ENCODE measurements at places on chromosomes 3 and 15.

- H3K4me1 ChIP-seq, result peaks cover 9% of the 10 kb centered on the region
- no peaks in the 10 kb centered on the region for H3K36me3 ChIP-seq
- H3K27me3 ChIP-seq, result no peaks in the 10 kb centered on the region
- H3K27ac ChIP-seq, result no peak overlapping the region
Measured at GRCh38 chr3:53941950-53942349, 50.3 kb upstream of the SELENOK start.

DNA sequence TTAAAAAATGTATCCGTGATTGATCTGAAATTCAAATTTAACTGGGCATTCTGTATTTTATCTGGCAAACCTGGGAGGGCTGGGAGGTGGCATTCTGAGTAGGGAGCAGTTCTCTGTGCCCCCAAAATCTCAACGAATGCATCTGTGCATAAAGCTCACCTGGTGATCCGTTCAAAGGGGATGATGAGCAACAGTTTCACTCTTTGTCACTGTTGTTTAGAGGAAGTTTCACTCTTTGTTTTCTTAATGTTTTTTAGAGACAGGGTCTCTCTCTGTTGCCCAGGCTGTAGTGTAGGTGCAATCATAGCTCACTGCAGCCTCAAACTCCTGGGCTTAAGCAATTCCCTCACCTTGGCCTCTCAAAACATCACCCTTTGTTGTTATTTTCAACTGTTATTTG lies 186.7 kb downstream of the SSR3 start:
- no peaks in the 10 kb centered on the region for H3K4me1 ChIP-seq
- no peaks in the 10 kb centered on the region for H3K36me3 ChIP-seq
- H3K4me3 ChIP-seq, result no peak overlapping the region
- DNase-seq, result no peak

DNA sequence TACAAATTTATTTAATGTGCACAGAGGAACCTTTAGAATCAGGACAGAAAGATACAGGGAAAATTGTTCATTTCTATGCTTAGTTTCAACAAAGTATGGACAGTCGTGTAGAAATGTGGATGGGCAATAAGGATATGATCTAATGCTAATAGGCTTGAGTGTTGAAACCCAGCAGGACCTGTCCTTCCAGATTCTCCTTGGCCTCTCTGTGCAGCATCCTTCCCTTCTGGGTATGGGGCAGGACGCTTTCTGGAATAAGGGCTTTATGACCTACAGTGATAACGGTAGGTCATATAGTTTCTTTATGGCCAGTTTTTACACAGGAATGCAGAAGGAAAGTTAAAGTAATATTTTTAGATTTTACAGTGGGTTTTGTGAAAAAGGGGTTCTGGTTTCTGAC lies 698.1 kb downstream of the SI start:
- DNase-seq, result no peak
- no peak overlapping the region for H3K27ac ChIP-seq
- H3K4me1 ChIP-seq, result peaks cover 4% of the 10 kb centered on the region
- no peak overlapping the region for H3K4me3 ChIP-seq

GRCh38 chr15:49024840-49025239 lies 21.4 kb downstream of the SECISBP2L start:
- no peaks in the 10 kb centered on the region for H3K36me3 ChIP-seq

DNA sequence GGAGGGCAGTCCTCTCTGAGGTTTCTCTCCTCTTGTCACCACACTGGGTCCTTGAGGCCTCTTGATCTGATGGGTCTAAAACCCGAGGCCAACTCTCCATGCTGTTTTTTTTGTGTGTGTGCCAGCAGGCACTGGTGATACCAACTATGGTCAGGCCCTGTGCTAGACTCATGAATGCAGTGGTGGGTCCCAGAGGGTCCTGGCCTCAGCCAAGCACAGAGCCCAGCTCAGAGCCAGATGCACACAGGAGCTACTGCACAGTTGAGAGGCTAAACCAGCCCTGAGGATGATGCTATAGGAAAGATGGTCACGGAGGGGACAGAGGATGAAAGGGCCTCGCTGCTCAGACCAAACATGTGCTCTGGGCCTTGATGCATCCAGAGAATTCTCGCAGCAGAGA lies 33.5 kb downstream of the RAB6B start:
- H3K27ac ChIP-seq, result no peak overlapping the region
- H3K27me3 ChIP-seq, result no peaks in the 10 kb centered on the region
- H3K36me3 ChIP-seq, result no peaks in the 10 kb centered on the region

- no peaks in the 10 kb centered on the region for H3K4me1 ChIP-seq
- H3K27ac ChIP-seq, result no peak within 1 kb of the TSS
- DNase-seq, result no peak
- no peaks in the 10 kb centered on the region for H3K36me3 ChIP-seq
- H3K4me3 ChIP-seq, result no peak within 1 kb of the TSS
Measured at GRCh38 chr3:196311-197148, at the start of gene CHL1. Gene CHL1 (plus strand): TSS chr3:196763. CDS start chr3:319777, 123,014 bp downstream.

- no peaks in the 10 kb centered on the region for H3K36me3 ChIP-seq
- no peaks in the 10 kb centered on the region for H3K27me3 ChIP-seq
- peaks cover 30% of the 10 kb centered on the region for H3K4me1 ChIP-seq
- peak; percentile 87 for DNase-seq
Measured at GRCh38 chr3:17070161-17070959, 185.6 kb downstream of the PLCL2 start.

GRCh38 chr3:39362812-39363211 lies 20.4 kb upstream of the SLC25A38 start:
- no peaks in the 10 kb centered on the region for H3K36me3 ChIP-seq
- no peak overlapping the region for H3K27ac ChIP-seq
- no peak overlapping the region for H3K4me3 ChIP-seq
- H3K4me1 ChIP-seq, result no peaks in the 10 kb centered on the region
- no peak for DNase-seq

DNA sequence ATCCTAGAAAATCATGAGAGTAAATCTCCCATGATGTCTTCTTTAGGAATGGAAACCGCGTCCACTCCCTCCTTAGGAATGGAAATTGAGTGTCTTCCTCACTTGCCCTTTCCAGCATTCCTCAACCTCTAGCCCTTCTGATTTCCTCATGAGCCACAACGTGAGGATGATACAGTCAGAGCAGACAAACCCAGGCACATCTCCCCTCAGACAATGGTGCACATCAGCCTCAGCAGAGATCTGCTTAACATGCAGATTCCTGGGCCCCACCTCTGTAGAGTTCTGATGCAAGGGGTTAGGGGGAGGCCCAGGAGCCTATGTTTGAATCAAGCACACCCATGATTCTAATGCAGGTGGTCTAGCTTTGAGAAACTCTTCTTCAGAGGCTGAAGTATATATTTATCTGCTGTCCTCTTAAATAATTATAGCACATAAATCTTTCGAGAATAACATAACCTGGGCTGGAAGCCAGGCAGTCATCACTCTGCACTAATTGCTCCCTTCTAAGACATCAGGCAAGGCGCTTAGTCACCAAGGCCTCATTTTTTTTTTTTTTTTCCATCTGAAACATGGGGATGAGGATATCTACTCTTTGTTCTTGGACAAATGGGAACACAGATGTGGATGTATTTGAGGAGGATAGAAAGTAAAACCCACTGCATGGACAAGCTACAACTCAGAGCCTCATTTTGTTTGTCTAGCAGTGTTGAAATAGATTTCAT lies 81.7 kb downstream of the PRICKLE2 start:
- no peak overlapping the region for H3K27ac ChIP-seq
- H3K4me3 ChIP-seq, result no peak overlapping the region
- no peaks in the 10 kb centered on the region for H3K4me1 ChIP-seq
- no peaks in the 10 kb centered on the region for H3K36me3 ChIP-seq
- DNase-seq, result peak; percentile 34
- H3K27me3 ChIP-seq, result no peaks in the 10 kb centered on the region

DNA sequence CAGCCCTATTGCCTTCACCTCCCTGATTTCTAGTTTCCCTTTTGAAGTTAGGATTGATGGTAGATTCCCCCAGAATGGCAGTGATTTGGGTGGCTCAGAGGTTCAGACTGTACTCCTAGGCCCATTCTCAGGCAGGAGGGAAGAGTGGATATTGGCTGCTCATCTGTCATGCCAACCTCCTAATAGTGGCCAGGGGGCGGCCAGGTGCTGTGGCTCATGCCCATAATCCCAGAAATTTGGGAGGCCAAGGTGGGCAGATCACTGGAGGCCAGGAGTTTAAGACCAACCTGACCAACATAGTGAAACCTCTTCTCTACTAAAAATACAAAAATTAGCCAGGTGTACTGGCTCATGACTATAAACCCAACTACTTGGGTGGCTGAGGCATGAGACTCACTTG lies 11.3 kb downstream of the RRP9 start:
- H3K4me1 ChIP-seq, result no peaks in the 10 kb centered on the region
- DNase-seq, result no peak
- no peak overlapping the region for H3K4me3 ChIP-seq
- no peak overlapping the region for H3K27ac ChIP-seq
- H3K36me3 ChIP-seq, result peaks cover 28% of the 10 kb centered on the region

DNA sequence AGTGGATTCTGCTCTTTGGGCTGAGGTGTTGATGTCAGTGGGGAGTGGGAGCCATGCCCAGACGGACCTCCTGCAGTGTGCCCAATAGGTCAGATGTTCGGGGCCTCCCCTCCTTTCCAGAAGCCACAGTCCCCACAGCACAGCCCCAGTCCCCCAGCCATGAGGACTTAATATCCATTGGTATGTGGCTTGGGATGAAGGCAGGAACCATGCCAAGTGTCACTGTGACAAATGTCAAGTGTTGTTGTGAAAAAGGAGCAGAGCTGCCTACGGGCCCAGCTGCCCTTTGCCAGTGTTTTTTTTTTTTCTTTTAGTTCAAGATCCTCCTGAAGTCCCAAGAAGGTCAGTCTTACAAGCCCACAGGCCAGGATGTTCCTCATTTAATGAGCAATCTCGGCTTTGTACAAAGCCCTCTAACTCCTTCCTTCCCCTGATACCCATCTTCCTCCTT lies 12.2 kb downstream of the SEMA3G start:
- peaks cover 3% of the 10 kb centered on the region for H3K4me1 ChIP-seq
- no peak for DNase-seq
- H3K27me3 ChIP-seq, result no peaks in the 10 kb centered on the region
- H3K36me3 ChIP-seq, result no peaks in the 10 kb centered on the region
- no peak overlapping the region for H3K27ac ChIP-seq

GRCh38 chr15:31828594-31828993 lies 201.7 kb upstream of the CHRNA7 start:
- peaks cover 10% of the 10 kb centered on the region for H3K27me3 ChIP-seq
- no peak for DNase-seq
- no peak overlapping the region for H3K4me3 ChIP-seq
- H3K27ac ChIP-seq, result no peak overlapping the region
- no peaks in the 10 kb centered on the region for H3K36me3 ChIP-seq

- H3K4me1 ChIP-seq, result no peaks in the 10 kb centered on the region
- H3K4me3 ChIP-seq, result no peak overlapping the region
- no peaks in the 10 kb centered on the region for H3K36me3 ChIP-seq
- DNase-seq, result no peak
- H3K27me3 ChIP-seq, result no peaks in the 10 kb centered on the region
Measured at GRCh38 chr3:19274576-19274975, 126.3 kb downstream of the KCNH8 start.

DNA sequence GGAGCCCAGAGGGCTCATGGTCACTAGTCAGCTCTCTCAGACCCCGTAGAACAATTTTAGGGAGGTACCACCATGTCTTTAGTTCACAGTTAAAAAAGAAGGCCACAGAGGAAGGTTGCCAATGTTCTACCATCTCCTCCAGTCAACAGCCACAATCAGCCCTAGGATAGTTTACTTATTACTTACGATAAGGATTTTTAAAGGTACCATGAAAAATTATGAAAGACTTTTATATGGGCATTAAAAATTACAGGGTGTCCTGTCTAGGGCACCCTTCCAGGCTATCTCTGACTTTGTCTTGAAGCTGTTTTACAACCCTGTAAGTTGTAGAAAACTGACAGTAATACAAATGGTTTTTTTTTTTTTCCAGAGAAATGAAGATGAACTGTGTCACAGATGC lies 57.9 kb downstream of the CAPN7 start:
- H3K27ac ChIP-seq, result no peak overlapping the region
- no peak for DNase-seq
- peaks cover 9% of the 10 kb centered on the region for H3K4me1 ChIP-seq
- no peaks in the 10 kb centered on the region for H3K36me3 ChIP-seq
- no peak overlapping the region for H3K4me3 ChIP-seq

- DNase-seq, result no peak
- H3K27me3 ChIP-seq, result peaks cover 61% of the 10 kb centered on the region
- no peak overlapping the region for H3K27ac ChIP-seq
- no peak overlapping the region for H3K4me3 ChIP-seq
Measured at GRCh38 chr15:93219859-93220420, 130.9 kb upstream of the RGMA start.

DNA sequence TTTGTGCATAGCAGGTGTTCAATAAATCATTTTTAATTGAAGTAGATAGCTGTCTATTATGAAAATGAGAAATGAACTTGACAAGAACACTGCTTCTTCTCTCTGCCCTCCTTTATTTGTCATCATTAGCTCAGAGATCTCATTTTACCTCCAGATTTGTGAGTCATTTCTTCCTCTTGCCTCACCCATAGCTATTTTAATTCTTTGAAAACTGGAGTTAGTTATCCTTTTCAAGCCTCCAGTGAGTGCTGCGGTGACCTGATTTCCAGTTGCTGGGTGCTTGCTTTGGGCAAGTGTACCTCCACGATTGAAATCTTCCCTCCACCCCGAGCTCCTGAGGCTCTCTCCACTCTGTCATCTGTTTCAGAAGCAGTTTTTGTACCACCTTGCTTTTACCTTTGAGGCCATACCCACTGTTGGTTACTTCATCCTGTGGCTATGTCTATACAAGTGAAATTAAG lies 114.6 kb downstream of the NFKBIZ start:
- peaks cover 15% of the 10 kb centered on the region for H3K4me1 ChIP-seq
- H3K27ac ChIP-seq, result peak overlapping the region; percentile 61
- no peaks in the 10 kb centered on the region for H3K27me3 ChIP-seq
- no peaks in the 10 kb centered on the region for H3K36me3 ChIP-seq
- peak; percentile 82 for DNase-seq

- no peaks in the 10 kb centered on the region for H3K27me3 ChIP-seq
- peaks cover 10% of the 10 kb centered on the region for H3K4me1 ChIP-seq
- no peak overlapping the region for H3K27ac ChIP-seq
Measured at GRCh38 chr15:70906842-70907241, 14.2 kb downstream of the LRRC49 start.

DNA sequence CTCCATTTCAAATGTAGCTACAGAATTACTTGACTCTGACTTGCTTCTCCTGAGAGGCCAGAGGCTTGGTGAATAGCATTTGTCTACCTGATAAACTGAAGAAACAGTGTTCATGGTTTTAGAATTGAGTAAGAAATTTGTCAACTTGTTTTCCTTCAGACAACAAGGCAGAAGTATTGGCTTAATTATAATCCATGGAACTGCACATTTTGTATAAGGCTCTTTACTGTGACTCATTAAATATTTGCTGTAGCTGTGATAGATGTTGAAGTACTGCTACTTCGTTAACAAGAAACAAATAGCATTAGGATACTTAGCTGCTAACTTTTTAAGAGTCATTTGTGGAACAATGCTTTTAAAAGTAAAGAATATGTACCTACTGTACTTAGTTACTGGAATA lies 4.6 kb downstream of the UNC13C start:
- DNase-seq, result no peak
- H3K4me1 ChIP-seq, result no peaks in the 10 kb centered on the region
- no peaks in the 10 kb centered on the region for H3K36me3 ChIP-seq
- peaks cover 4% of the 10 kb centered on the region for H3K27me3 ChIP-seq
- no peak overlapping the region for H3K4me3 ChIP-seq

GRCh38 chr15:35182841-35183479 lies 97.9 kb upstream of the NANOGP8 start:
- H3K4me3 ChIP-seq, result no peak overlapping the region
- peaks cover 12% of the 10 kb centered on the region for H3K4me1 ChIP-seq
- H3K36me3 ChIP-seq, result no peaks in the 10 kb centered on the region
- no peaks in the 10 kb centered on the region for H3K27me3 ChIP-seq
- DNase-seq, result no peak

- H3K27ac ChIP-seq, result no peak overlapping the region
- H3K36me3 ChIP-seq, result no peaks in the 10 kb centered on the region
- DNase-seq, result no peak
- H3K27me3 ChIP-seq, result no peaks in the 10 kb centered on the region
- H3K4me3 ChIP-seq, result no peak overlapping the region
Measured at GRCh38 chr3:94183551-94183950, 120.7 kb downstream of the NSUN3 start.
